ENCODE measurements at places on chromosomes 12 and 14.
A peak's percentile ranks its signal among the peaks of the same experiment; 100 is the strongest.

GRCh38 chr14:95686935-95687334, 709 bp downstream of the TCL1B start:
- no peak for DNase-seq

- DNase-seq: no peak
These were observed 137.4 kb downstream of the DAAM1 start for GRCh38 chr14:59325906-59326305.

- DNase-seq: no peak
These were observed 5.7 kb upstream of the RABGGTA start for GRCh38 chr14:24277071-24277470.

DNA sequence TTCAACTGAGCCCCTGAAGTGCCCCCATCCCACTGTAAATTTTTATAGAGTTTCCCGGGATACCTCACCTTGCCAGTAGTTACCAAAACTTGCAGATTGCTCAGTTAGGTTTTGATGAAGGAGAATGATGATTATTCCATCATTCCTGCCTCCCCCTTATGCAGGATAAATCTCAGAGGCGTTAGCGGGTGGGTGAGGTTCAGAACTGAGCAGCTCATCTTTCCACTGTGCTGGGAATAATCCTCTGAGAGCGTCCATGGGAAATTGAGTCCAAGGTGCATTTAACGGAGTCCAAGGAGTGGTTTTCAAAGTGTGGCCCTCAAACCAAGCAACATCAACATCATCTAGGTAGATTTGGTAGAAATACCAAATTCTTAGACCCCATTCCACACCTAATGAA, 18.7 kb downstream of the ACSM4 start:
- DNase-seq: no peak

DNA sequence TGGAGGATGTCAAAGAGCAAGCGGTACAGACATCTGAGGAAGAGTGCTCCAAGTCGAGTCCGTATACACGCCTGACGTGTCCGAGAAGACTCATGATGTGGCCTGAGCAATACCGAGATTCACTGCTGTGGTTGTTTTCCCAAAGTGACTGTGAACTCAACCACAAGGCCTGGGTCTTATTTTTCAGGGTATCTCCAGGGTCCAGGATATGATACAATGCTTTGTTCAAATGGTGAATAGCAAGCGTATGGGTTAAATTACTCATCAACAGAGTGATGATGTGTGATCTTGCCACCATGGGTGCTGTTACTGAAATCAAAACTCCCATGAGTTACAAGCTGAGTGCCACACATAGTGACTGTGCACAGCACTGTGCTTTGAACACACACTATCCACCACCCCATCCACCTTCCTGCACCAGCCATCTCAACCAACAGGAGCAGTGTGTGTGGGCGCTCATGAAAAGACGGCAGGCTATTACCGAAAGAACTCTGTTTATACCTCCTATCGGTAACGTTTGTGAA, 109.6 kb downstream of the BCAT1 start:
- DNase-seq: peak; percentile 37

GRCh38 chr12:18066666-18067065, 23.3 kb downstream of the RERGL start:
- no peak for DNase-seq

DNA sequence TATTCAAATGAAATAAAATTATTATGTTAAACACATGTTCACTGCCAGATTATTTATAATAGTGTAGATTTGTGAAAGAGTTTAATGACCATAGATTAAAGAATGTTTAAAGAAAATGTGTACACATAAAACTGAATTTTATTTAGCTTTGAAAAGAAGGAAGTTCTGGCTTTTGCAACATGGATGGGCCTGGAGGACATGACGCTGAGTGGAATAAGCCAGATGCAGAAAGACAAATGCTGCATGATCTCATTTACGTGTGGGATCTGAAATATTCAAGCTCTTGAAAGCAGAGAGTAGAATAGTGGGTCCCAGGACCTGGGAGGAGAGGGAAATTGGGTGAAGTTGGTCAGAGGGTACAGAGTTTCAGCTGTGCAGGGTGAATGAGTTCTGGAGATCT, 1261.2 kb downstream of the TMEM121 start:
- DNase-seq: peak; percentile 64

- no peak for DNase-seq
These were observed 152.4 kb upstream of the PRICKLE1 start for GRCh38 chr12:42741771-42742510.

DNA sequence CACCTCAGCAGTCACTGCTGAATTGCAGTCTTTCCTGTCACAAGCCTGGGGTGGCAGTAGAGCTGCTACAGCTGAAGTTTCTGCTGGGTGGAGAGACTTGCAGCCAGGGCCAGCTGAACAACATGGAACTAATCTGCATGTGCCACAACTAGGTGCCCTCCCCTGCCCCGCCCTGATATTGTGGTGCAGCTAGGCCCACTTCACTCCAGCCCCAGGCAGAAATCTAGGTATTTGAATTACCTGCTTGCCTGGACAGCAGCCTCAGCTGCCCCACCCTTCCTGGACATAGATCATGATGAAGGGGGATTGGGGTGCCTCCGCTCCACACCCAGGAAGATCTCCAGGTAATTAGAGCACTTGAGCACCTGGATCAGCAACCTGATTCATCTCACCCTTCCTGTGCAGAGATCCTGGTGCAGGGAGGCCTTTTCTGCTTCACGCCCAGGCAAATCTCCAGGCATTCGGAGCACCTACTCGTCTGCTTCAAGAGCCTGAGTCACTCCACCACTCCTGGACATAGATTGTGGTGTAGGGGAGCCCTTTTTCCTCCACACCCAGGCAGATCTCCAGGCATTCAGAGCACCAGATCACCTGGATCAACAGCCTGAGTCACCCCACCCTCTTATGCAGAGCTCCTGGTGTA, 477.0 kb downstream of the SOX5 start:
- DNase-seq: no peak

- DNase-seq: no peak
These were observed 648.3 kb upstream of the MDGA2 start for GRCh38 chr14:48323665-48324064.

DNA sequence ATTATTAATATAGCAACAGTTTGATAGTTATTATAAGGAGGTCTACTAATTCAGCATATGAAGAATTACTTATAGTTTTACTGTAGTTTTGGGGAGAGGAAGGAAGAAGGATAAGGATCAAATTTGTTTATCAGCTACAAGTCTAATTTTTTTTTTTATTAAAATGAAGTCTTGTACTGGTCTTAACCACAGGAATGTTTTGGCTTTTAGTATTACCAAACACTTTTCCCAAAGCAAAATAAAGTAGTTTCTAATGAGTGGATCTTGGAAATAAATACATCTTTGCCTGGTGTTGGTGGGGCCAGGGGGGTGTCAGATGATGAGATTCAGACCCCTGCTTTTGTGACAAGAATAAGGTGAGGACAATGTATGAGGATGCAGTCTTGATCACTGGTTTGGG, 57.2 kb upstream of the ZDHHC17 start:
- DNase-seq: no peak

- DNase-seq: no peak
These were observed 16.3 kb downstream of the TRPV4 start for GRCh38 chr12:109816870-109817269.

DNA sequence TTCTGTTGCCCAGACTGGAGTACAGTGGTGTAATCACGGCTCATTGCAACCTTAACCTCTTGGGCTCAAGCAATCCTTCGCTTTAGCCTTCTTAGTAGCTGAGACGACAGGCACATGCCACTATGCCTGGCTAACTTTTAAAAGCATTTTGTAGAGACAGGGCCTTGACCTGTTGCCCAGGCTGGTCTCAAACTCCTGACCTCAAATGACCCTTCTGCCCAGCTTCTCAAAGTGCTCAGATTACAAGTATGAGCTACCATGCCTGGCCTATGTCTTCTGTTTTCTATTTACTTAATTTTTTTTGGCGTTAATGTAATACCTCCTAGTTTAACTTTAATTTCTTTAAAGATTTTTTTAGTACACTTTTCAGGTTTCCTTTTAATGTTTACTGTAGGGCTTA, 20.6 kb upstream of the KLRF1 start:
- no peak for DNase-seq

GRCh38 chr12:6038160-6038559, 86.3 kb downstream of the VWF start:
- peak; percentile 91 for DNase-seq

- no peak for DNase-seq
These were observed 65.5 kb upstream of the SLCO1C1 start for GRCh38 chr12:20629414-20630156.

- no peak for DNase-seq
These were observed 1.3 kb upstream of the FLVCR2 start for GRCh38 chr14:75577090-75577489.

DNA sequence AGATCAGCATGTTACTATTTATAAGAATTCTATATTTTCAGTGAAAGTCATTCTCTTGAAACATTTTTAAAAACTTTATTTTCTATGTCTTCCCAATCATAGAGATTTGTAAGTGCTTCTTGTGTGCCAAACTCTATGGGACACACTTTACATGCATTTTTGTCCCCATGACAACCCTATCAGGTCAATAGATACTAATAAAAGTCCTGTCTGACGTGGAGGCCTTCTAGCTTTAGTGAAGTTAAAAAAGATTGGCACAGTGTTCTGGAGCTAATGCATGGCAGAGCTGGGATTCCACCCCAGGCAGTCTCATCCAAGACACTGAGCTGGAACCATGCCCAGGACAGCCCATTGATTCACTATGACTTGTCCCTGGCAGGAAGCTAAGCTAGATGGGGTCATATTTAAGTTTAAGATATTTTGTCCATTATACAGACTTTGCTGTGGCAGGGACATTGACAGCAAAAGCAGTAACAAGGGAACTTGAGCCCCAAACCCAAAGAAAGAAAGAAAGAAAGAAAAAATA, 28.1 kb downstream of the TTC6 start:
- no peak for DNase-seq

DNA sequence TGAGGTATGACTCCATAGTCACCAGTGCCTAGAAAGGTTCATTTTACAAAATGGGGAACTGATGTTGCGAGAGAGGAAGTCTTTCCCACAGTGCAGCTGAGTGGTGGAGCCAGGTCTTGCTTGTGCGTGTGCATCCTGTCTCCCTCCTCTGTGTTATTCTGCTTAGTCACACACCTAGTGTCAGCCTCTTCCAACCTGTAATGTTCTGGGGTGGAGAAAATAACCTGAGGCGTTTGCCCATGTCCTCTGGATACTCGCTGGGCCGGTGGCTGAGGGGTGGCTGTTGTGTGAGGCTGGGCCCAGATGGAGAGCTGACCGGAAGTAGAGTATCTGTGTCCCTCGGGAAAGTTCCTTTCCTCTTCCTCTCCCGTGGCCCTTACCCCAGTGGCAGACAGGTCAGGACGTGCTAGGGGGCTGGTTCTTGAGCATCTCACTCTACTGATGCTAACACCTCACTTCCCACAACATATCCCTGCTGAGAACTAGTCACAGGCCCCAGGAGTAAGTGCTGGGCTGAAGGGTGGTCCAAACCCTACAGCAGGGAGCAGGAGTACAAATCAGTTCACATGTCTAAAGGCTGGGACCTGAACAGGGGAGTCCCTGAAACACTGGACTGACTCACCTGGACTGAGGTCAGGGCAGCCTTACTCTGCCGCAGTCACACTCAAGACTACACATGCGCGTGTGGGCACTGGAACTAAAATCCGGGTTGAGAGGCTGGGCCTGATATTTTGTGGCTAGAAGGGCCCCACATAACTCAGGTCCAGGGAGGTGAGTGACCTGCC, 7.0 kb downstream of the MLF2 start:
- DNase-seq: peak; percentile 77

DNA sequence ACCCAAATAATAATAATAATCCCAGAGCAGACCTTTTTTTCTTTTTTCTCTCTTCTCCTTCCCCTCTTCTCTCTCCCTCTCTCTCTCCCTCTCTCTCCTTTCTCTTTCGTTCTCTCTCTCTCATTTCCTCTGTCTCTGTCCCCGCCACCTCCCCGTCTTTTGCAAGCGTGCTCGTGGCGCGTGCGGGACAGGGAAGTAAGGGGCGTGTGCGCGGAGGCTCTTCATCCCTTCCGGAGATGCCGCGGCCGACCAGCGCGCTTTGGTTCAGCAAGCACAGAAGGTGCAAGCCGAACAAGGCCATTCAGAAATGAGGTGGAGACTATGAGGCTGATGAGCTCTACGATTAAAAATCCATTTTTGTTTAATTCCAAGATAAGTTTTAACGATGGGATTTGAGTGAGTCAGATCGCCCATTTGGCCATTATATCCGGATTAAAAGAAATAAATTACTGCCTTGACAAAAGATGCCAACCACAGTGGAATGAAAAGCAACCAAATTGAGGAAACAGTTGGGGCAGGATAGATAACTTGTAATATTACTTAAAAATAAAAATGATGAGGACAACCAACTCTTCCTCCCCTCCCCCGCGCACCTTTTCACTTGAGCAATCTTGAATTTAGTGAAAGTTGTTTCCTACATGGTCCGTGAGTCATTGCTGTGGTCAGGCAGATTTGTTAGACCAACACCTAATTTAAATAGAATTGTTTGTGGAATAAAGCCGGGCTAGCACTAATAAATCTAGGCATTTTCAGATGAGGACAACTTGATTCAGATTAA, 1.2 kb upstream of the AMIGO2 start:
- DNase-seq: peak; percentile 70

DNA sequence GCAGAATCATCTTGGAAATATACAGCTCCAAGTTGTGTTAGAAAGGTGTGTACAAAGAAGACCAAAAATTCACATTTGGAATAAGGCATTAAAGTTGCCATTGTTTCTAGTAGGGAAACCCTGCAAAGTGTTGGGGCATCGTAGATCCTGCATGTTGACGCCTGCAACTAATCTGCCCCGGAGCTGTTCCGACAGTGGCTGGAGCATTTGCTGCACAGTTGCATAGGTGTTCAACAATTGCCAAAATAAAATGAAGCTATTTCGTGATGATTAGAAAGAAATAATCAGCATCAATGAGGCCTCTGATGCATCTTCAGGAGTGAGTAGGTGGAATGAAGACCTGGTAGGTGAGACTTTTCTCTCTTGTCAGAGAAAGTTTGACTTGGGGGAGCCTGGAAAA, 47.3 kb downstream of the DAD1 start:
- DNase-seq: no peak

DNA sequence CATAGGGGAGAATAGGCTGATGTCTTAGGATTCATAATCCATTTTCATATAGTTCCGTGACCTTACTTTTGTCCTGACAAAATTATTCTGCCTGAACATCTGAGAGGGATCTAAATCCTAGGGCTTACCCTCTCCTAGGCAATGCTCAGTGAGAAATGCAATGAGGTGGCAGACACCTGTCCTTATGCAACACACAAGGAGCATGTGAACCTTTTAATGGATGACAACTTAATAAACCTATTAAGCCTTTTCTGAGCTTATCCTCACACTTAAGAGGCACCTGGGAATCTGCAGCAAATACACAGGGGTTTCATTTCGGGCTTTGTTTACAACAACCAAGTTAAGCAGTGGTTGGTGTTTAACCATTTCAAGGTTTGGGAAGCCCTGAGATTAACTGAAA, 24.6 kb downstream of the SINHCAF start:
- DNase-seq: no peak

DNA sequence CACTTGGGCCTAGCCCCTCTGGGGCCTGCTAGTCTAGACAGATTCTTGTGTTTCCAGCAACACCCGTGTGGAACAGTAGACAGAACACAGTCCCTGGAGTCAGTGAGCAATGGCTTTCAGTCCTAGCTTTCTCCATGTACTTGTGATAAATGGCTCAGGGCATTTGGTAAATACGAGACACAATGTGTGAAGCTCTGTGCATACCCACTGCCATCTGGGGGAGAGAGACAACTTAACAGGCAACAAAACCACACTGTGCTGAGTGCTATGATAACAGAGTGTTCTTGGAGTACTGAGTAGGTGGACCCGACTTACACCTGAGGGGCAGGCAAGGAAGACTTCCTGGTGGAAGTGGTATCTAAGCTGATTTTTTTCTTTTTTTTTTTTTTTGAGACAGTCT, 86.3 kb upstream of the TBX3 start:
- DNase-seq: no peak
